ENCODE measurements at places on chromosomes 5 and 9.

GRCh38 chr5:94691949-94692348 is 73.5 kb downstream of the SLF1 start:
- DNase-seq: no peak

DNA sequence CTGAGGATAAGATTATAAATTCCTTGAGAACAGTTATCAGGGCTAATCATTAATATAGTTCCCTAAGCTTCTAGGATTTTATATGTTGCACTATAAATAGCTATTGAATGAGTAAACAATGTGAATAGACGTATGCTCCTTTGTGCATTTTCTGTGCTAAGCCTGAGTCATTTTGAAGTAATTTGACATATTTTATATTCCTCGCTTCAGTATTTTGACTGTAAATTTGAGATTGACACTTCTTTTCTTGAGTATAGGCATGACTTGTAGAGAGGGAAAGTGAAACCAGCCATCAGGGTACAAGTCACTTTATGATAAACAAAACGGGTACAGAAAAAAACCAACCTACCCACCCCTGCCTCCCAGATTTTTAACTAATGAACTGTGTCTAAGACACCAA is 367.7 kb upstream of the PRR16 start:
- DNase-seq: no peak

- no peak for DNase-seq
Observed at GRCh38 chr5:171906703-171907590, 99.5 kb downstream of the FBXW11 start.

- no peak for DNase-seq
Observed at GRCh38 chr5:127810707-127811490, 107.7 kb downstream of the CCDC192 start.
